ENCODE measurements at places on chromosomes 2 and 18. TPM values are rescaled to one million over a fixed set of nuclear protein-coding genes. Genes with fewer than 3 reads are reported as not detected.

- no peak for DNase-seq
Observed at GRCh38 chr2:152099367-152100050, 665 bp upstream of the CACNB4 start.

GRCh38 chr18:74019864-74020263 lies 127.8 kb downstream of the FBXO15 start:
- DNase-seq: no peak

- no peak for DNase-seq
Observed at GRCh38 chr2:139867601-139868226, 1087.5 kb upstream of the NXPH2 start.

DNA sequence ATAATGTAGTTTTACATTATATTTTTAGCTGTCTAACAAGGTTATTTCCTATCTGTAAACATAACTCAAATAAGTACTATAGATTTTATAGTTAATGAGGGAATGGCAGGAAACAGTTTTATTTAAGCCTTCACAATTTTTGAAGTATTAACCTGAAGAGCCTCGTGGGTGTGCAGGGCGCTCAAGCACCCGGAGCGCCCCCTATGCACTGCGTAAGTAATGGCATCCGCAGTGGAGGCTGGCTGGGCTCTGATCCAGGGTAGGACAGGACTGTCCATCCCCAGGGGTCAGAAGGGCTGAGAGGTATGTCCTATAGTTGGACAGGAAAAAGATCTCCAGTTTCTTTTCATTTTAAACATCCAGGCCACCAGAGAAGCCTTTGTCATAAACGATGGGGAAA lies 8.2 kb upstream of the GBX2 start:
- DNase-seq: no peak

GRCh38 chr2:126656431-126657147 lies 631 bp downstream of the GYPC start:
- DNase-seq: no peak

DNA sequence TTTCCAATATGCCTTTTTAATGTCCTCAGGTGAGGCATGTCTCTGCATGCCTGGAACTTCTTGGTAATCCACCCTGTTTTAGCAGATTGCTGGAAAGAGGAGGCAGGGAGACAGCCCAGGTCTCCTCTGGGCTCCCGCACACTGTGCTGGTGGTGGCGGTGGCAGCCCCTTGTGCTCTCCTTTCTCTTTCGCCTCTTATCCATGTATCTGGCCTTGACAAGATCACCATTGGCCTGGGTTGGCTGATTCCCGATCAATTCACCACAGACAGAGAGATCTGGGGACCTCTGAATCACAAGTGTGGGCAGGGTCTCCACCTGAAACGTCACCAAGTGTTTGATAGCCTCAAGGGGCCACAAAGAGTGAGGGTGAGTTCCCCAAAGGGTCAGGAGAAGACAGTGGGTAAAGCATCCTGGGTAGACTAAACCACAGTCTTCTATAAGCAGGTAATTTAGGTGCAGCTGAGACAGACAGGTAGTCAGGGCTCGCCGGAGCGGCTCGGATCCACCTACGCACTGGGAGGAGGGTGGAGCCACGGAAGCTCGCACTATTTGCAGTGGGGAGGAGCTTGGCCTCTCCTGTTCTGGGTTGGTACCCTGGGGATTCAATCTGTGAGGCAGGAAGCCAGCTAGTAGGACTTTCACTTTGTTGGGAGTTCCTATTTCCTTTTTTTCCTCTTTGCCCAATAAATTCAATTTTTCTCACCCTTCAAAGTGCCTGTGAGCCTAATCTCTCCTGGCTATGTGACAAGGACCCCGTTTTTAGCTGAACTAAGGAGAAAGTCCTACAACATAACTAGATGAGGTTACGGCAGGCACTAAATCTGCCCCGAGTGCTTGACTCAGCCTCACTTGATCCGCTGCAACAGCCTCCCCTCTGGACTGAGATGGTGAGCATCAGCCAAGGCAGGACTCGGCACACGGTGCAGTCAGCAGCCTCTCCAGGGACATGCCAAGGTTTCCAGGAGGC lies 57.6 kb downstream of the SLC4A3 start:
- peak; percentile 95 for DNase-seq

DNA sequence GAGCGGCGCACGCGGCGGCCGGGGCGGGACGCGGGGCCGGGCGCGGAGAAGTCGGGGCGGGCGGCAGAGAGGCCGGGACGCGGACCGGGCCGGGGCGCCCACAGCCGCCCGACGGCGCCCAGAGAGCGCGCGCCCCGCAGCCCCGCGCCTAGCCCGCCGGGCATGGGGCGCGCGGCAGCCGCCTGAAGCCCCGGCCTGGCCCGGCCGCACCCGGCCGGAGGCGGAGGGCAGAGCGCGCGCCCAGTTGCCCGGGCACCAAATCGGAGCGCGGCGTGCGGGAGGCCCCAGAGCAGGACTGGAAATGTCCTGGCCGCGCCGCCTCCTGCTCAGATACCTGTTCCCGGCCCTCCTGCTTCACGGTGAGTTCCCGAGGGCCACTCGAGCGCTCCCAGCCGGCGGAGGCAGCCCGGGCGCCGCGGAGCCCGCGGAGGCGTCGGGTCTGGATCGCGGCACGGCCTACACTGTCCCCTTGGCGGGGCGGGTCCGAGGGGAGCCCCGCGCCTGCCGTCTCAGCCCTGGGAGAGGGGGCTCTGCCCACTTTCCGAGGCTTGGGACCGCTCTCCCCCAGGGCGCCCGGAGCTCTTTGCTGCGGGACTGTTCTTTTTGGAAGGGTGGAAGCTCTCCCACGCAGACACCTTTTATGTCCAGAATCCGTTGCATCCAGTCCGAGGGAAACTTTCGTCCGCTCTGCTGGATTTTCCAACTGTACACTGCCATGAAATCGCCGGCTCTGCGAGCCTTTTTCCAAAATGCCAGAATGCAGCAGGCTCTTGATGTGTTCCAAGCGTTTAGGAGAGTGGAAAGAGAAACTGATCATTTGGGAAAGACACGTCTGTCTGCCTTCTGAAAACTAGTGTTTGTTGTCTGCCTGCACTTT lies 484 bp downstream of the APCDD1 start:
- peak; percentile 47 for DNase-seq

GRCh38 chr18:38481576-38481975 lies 916.0 kb upstream of the CELF4 start:
- no peak for DNase-seq

- DNase-seq: no peak
Observed at GRCh38 chr2:98871506-98871905, 64.5 kb downstream of the CRACDL start.

GRCh38 chr2:71563872-71564271 lies 110.5 kb downstream of the DYSF start:
- peak; percentile 5 for DNase-seq

DNA sequence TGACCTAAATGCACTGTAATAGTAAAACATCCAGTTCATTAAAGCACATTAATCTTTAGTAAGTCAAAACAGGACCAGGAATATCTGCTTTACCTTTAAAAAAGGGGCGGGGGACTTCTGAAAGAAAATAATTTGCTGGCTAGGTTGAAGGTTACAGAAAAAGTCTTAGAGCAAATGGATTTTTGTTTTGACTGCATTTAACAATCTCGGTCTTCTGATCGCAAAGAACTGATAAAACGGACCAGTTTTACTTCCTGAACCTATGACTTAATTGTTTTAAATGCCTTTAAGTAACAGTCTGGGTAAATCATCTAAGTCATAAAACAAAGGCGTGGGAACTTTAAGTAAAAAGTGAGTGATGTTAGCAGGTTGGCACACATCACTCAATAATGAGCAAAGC lies 783 bp downstream of the BUB1 start:
- no peak for DNase-seq

DNA sequence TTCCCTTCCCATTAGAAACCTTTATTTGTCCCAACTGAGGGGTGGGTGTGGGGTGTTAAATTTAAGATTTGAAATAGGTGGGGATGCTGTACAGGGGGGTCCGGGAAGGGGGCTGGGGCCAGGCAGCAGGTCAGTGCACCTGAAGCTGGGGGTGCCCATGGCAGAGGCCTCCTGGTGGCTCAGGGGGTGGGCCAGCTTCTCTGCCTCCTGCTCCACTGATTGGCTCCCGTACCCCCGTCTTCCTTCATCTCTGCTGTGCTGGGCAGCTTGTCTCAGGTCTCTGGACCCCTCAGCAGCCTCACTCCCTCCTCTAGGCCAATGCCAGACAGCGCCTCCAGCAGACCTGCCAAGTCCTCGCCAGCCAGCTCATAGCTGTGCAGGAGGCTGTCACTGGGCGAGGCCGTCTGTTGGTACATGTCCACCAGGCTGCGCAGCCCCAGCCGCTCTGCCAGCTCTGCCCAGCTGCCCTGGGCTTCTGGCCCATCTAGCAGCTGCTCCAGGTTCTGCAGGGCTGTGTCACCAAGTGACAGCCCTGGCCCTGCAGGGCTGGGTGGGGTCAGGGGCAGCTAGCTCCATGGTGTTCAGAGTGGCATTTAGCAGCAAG lies 2.0 kb upstream of the ANKRD62 start:
- DNase-seq: no peak

GRCh38 chr2:85071096-85071495 lies 62.1 kb upstream of the TCF7L1 start:
- DNase-seq: peak; percentile 34

GRCh38 chr2:27082773-27083409 lies 3.7 kb upstream of the KHK start:
- no peak for DNase-seq

DNA sequence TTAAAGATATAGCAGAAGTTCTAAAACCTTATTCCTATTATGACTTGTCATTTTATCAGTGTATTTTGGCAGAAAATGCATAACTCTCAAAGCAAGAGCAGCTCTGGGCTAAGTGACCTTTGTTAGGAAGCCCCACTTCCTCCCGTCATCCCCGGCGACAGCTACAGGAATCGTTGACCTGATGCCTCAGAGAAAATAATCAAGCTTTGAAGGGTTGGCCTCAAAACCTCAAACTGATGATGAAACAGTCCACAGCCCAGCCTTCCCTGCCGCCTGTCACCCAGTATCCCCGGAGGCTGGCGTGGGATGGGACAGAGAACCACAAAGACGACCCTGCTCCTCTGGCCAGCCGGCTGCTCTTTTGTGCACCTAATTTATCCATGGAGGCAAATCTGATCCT lies 65.3 kb downstream of the KCNF1 start:
- DNase-seq: no peak

- DNase-seq: no peak
Observed at GRCh38 chr18:75694292-75694691, 266.8 kb upstream of the SMIM21 start.

DNA sequence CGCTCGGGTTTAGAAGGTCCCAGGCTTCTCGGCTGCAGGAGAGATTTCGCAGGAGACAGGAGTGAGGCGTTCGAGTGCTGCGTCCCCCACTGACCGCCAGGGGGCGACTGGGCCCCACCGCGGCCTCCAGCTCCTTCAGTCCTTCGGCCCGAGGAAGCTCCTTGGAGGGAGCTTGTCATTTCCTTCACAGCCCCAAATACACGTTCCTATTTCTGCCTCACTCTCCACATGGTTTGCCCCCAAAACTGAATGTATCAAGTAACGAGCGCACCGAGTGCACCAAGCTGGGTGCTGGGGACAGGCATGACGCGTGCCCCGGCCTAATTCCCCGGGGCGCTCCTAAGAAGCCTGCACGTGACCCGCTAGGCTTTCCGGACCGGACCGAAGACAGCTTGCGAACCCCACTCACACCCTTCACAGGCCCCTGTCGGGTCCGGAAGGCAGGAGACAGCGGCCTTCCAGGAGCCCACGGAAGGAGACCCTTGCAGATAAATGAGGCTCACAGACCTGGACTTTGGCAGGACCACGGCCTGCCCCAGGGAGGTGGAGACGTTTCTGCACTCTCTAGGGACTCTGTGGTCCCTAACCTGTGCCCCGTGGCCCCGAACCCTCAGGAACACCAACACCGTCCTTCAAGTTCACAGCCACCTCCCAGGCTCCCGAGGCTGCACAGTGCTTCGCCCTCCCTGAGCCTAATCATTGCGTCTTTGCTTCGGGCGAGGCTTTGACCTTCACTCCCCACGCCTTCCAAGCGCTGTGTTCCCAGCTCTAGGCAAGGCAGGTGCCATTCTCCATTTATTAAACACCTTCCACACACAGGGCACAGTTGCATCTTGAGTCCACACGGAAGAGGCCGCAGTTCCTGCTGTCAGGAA lies 13.0 kb upstream of the FAHD2A start:
- peak; percentile 38 for DNase-seq

- no peak for DNase-seq
Observed at GRCh38 chr2:33420726-33421125, 55.7 kb upstream of the RASGRP3 start.

GRCh38 chr2:162232027-162232426 lies 11.2 kb downstream of the FAP start:
- peak; percentile 44 for DNase-seq

- peak; percentile 79 for DNase-seq
Observed at GRCh38 chr2:216533609-216534008, 35.0 kb downstream of the RPL37A start.

DNA sequence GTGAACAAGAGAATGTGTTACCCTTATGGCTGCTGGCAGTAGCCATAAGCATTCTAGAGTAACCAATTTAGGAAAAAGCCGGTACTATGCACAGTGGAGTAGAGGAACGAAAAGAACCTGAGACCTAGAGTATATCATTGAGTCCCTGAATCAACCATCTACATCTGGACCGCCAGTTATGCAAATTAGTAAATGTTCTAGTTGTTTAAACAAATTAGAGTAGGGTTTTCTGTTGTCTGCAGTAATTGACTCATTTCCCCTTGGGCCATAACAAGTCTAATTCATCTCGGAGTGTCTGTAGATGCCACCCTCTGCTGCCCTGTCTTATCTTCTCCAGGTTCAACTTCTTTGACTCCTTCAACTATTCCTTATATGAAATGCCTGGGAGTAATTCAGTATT lies 60.1 kb upstream of the CAPN13 start:
- DNase-seq: no peak

- no peak for DNase-seq
Observed at GRCh38 chr2:56292951-56293350, 109.2 kb downstream of the CCDC85A start.

- DNase-seq: no peak
Observed at GRCh38 chr2:215942194-215942593, 71.2 kb downstream of the MREG start.

Gene DLX2
- polyA plus RNA-seq: 0.16 TPM

Gene MAL
- not detected for polyA plus RNA-seq

Gene STARD6
- 0.14 TPM for polyA plus RNA-seq

Gene TGFA
- 82.0 TPM for polyA plus RNA-seq
